Activated CD4-positive, CD25-positive, alpha-beta regulatory T cell treated with anti-CD3 and anti-CD28 coated beads, Interleukin-2, amount 50 U/mL, for 16 hours (primary cell): ENCODE measurements at places on chromosomes 6 and 20.

GRCh38 chr20:36703530-36703929, 42.4 kb downstream of the NDRG3 start:
- no peak for DNase-seq

GRCh38 chr6:105492706-105493673, 90.1 kb upstream of the PREP start:
- no peak for DNase-seq

GRCh38 chr20:59802018-59802417, 131.4 kb downstream of the SYCP2 start:
- no peak for DNase-seq

GRCh38 chr6:16434885-16435284, 196.5 kb downstream of the GMPR start:
- no peak for DNase-seq

DNA sequence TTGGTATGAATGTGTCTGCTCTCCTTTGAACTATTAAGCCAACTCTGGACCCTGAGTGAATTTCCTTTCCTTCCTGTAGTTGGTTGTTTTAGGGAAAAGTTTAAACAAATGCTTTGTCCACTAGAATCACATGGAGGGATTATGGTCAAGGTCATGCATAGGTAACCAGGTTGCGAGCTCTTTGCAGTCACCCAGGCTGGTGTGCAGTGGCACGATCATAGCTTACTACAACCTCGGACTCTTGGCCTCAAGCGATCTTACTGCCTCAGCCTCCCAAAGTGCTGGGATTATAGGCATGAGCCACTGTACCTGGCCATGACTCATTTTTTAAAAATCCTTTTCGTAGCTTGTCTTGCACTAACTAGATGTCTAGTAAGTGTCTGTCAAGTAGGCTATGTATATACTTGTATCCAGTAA, 88.0 kb upstream of the SOX4 start:
- no peak for DNase-seq

- no peak for DNase-seq
These were observed 163.0 kb downstream of the HDGFL1 start for GRCh38 chr6:22732176-22732970.

DNA sequence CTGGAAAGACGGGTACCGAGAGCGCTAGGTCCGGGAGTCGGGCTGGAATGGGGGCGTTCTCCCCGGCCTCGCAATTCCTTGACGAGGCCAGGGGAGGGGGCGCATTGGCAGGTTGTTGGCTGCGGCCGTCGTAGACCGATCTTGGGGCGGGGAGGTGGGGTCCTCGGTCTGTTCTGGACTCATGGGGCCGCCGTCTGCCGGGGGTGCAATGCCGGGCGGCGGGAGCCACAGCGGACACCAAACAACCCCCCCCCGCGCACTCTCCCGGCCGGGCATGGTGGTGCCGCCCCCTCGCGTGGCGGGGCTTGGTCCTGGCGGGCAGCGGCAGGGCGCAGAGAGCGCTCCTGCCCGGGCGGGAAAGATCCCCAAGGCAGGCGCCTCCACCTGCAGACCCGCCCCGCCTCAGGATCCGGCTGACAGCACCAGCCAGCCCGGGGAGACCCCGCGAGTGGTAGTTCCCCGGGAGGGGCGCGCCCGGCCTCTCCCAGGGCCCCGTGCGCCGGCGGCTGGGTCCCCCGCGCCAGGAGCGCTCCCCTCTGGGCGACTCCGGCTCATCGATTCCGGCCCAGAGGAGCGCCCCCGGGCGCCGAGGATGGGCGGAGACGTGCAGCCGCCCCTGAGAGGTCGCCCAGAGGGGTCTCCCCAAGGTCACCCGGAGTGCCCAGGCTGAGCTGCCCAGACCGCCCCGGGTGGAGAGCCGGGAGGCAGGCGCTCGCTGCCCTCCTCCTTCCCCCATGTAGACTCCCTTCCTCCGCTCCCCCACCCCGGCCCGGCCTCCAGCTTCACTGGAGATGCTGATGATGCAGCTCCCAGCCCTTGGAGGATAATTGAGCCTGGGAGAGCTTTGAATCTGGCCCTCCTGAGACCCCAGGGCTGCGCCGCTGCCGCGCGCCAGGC, 709 bp downstream of the PPP1R16B start:
- DNase-seq: no peak

GRCh38 chr6:159555082-159555875, 137.8 kb downstream of the SOD2 start:
- DNase-seq: no peak

DNA sequence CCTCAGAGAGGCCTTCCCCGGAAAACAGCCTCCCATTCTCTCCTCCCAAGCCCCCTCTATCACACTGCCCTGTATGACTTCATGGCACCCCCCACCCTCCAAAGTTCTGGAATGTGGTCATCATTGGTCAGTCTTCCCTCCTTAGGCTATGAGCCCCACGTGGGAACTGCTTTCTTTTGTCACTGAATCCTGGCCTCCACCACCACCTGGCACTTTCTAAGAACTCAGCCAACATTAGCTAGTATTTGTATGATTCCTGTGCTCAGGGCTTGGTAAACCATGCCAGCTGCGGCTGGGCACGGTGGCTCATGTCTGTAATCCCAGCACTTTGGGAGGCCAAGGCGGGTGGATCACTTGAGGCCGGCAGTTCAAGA, 8.4 kb upstream of the E2F1 start:
- DNase-seq: no peak

- DNase-seq: no peak
These were observed 2.5 kb downstream of the HLA-DPA1 start for GRCh38 chr6:33070909-33071308.

GRCh38 chr6:13979284-13980171, 54.8 kb downstream of the RNF182 start:
- no peak for DNase-seq

GRCh38 chr20:24862606-24863005, 86.5 kb upstream of the CST7 start:
- no peak for DNase-seq

DNA sequence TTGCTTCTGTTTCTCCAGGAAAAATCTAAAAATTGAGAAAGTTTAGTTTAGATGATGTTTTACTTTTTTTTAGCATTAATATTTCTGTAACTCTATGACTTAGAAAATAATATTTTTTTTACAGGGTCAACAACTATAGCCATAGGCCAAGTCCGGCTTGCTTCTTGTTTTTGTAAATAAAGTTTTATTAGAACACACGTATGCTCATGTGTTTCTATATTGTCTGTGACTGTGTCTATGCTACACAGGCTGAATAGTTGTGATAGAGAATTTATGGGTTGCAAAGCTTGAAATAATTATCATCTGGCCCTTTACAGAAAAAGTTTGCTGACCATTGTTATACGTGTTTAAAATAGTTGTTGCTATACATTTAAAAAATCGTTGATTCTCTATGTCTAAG, 399.2 kb downstream of the EPM2A start:
- no peak for DNase-seq

DNA sequence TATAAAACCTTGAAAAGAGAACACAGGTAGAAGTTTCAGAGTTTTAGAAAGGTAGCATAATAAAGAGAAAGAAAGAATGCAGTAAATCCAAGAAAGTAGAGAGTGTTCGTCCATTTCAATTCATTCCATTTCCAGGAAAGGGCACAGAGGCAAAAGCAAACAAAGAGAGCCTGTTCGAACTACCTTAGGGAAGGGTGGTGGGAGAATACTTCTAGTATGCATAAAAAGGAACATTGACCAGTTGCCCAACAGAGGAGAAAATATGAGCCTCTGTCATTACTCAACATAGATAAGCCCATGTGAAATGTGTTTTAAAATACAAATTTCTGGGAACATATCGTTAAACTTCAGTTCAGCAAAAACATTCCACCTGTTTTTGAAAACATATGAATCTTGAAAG, 60.6 kb downstream of the CYP39A1 start:
- DNase-seq: no peak

DNA sequence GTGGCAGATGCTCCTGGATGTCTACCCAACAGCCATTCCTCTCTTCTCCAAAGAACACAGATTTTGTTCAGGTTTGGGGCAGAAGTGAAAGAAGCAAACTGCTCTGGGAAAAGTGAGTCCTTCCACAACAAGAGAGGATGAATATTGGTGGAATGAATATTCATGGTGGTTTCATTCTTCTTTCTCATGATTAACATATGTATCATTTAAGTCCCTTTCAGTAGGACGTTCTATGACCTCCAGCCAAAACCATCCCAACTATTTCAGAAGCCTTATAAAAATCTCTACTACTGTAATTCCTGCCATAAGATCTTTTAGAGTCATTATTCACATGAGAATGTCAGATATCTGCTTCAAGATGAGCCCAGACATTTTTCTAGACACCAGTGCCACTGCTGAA, 44.4 kb downstream of the MDN1 start:
- DNase-seq: no peak

DNA sequence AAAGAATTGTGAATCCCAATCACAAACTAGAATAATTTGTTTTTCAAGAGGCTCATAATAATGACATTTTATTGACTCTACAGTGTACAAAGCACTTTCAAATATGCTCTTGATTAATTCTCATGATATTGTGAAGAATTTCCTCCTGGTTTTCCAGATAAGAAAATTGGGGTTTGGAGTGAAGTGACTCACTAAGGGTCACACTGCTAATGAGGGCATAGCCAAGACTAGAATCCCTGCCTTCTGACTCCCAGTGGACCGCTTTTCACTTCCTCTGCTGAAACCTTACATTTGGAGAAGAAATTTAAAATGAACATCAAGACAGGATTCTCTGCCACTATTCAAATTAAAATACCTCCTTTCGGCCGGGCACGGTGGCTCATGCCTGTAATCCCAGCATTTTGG, 38.3 kb upstream of the LTV1 start:
- no peak for DNase-seq

GRCh38 chr6:125230674-125231073, 71.1 kb downstream of the HDDC2 start:
- DNase-seq: no peak

DNA sequence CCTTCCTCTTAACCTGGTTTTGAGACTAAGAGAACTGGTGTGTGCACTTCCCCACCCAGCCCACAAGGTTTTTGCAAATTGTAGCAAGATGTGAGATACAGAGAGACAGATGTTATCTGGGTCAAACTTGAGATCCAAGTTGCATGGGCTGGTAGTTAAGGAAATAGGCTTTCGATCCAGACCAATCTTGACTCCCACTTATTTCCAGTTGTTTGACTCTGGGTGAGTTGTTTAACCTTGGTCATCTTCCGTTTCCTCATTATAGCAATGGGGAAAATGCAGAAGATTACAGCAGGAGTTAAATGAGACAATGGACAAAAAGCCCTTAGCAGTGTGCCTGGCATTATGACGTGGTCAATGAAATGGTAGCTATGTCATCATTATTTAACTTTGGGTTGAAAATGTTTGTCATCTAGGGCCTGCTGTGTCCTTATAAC, 1.7 kb downstream of the SNX21 start:
- DNase-seq: no peak

- DNase-seq: no peak
These were observed 607.4 kb downstream of the MAFB start for GRCh38 chr20:40081653-40082052.

- DNase-seq: no peak
These were observed 41.6 kb downstream of the ZBTB2 start for GRCh38 chr6:151349651-151350270.

GRCh38 chr20:59414936-59415623, 114.7 kb downstream of the EDN3 start:
- no peak for DNase-seq

- DNase-seq: no peak
These were observed 77.2 kb downstream of the PPP1R3G start for GRCh38 chr6:5162355-5162754.

- DNase-seq: no peak
These were observed 487.6 kb downstream of the TFAP2A start for GRCh38 chr6:9927275-9927674.

DNA sequence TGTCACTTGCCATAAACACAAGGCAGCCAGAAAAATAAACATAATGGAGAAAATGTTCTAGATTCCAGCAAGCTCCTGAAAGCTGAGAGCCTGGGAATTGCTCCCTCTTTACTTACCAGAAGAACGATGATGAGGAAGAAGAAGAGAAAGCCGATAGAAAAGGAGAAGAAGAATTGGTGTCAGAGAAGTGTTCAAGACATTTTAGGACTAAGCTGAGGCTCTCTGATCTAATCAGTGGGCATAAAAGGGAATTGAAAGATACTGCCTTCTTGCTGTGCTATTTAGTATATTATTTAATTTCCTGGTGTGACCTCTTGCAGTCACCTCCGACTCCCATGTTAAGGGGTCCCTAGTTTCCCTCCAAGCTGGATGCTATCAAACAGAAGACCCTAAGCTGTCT, 316.6 kb upstream of the JARID2 start:
- no peak for DNase-seq

GRCh38 chr6:169529931-169530751, 171.7 kb downstream of the WDR27 start:
- DNase-seq: no peak

GRCh38 chr20:54305421-54305820, 97.5 kb downstream of the PFDN4 start:
- no peak for DNase-seq

DNA sequence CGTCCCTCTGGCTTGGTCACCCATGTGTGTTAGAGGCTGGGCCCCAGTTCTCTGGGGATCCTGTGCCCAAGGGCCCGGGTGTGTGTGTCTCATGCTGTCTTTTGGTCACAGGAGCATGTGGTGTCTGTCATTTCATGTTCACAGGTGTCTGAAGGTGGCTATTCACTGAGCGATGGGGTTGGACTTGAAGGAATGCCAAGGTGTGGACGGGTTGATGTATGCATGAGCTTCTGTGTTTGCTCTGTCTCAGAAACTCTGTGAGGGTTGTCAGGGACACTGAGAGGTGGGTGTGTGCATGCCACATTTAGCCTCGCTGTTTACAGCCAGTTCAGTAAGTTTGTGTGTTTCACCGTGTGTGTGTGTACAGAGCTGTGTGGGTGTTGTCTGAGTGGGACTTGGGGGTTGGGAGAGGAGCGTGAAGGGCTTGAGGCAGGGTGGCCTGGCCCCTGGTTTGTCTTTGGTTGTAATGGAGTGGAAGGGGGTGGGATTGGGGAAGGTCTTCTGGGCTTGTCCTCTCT, 1.2 kb downstream of the DDR1 start:
- DNase-seq: no peak

DNA sequence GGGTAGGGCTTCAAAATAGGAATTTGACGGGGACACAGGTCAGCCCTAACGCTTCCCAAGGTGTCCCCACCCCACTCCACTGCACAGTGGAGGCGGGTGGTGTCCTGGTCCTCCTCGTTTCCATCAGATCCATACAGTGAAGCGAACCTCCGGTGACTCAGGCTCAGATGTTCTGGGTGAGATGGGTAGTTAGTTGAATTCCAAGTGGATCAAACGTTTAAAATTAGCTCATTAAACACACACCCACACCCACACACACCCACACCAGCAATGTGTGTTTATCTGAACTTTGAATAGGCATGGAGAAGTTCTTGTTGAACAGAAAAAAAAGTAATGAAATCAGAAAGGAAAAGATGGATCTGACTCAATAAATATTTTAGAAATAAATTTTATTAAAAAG, 58.9 kb downstream of the CDH4 start:
- DNase-seq: no peak

DNA sequence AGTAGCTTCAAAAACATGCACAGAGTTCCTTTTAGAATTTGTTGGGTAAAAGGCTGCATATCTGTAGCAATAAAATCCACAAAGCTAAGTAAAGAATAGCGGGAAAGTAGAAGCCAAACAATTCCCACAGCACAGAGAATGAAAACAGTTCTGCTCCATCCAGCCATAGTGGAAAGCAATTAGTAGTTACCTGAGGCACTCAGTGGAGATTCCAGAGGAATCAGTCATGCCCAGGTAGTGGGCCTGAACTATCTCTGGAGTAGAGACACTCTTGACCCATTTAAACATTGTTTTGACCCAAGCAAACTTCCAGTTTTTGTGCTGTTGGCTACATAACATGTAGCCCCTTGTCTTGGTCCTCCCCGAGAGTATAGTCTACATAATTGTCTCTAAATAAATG, 559.5 kb upstream of the PTCHD4 start:
- no peak for DNase-seq
